ENCODE measurements at places on chromosomes 7 and 10. TPM values are rescaled to one million over a fixed set of nuclear protein-coding genes. Genes with fewer than 3 reads are reported as not detected.
A peak's percentile ranks its signal among the peaks of the same experiment; 100 is the strongest.

The HTR5A gene
- not detected for total RNA-seq

The ZNF800 gene
- total RNA-seq, result 34.2 TPM

DNA sequence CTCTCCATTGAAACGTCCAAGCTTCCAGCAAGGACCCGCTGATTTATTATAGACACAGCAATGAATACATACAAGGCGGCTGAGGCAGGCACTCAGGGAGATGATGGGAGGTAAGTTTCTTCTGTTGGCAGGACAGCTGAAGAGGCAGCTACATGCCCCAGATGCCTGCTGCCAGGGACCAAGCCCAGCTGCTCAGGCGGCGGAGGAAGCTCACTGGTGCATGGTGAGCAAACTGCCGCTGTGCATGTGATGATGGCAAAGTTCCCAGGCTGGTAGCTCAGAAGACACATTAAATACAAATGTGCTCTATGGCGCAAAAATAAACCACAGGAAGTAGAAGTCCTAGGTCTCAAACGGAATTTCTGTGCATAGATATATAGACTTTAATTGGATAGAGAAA lies 2.3 kb downstream of the DNTT start:
- peak; percentile 85 for DNase-seq

DNA sequence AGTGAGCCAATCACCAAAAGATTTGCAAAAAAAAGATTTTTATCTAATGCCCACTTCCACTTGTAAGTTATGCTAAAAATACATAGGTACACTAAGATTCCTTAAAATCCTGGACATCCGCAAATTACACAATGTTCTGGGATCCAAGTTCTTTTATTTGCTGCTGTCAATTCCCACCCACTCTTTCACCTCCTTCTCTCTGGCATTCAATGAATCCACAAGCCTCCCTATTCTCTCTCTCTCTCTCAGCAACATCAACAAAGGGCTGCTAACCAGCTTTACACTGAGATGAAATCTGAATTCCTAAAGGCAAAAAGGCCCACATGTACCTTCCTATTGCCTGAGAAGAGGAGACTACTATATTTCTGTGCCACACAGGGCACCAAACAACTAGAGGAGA lies 99.9 kb downstream of the ARMH3 start:
- DNase-seq, result no peak

- DNase-seq, result no peak
Measured at GRCh38 chr7:14579971-14580370, 322.6 kb downstream of the DGKB start.

GRCh38 chr10:74086317-74086716 lies 64.3 kb downstream of the AP3M1 start:
- no peak for DNase-seq

DNA sequence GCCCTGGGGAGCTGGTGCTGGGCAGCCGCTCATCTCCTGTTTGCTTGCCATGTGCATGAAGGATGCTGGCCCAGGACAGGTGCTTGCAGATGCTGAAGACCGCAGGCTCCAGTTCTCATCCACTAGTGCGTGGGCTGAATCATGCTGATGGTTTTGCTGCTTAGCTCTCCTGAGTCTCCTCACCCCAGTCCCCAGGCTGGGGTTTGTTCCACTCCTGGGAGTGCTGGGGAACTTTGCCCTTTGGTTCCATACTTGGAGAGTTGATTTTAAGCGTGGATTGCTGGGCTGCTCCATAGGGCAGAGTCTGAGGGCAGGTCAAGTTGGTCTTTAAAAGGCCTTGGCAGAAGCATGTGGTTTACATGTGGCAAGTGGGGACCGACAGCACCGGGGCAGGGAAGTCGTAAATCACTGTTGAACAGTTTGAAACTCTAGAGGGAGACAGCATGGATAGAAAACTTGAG lies 9.1 kb downstream of the DYNC2I1 start:
- no peak for DNase-seq

GRCh38 chr10:101566333-101567164 lies 21.5 kb downstream of the POLL start:
- DNase-seq, result peak; percentile 42

Data from sigmoid colon (tissue), 7 donors.